ENCODE measurements at places on chromosomes 6 and 20.

DNA sequence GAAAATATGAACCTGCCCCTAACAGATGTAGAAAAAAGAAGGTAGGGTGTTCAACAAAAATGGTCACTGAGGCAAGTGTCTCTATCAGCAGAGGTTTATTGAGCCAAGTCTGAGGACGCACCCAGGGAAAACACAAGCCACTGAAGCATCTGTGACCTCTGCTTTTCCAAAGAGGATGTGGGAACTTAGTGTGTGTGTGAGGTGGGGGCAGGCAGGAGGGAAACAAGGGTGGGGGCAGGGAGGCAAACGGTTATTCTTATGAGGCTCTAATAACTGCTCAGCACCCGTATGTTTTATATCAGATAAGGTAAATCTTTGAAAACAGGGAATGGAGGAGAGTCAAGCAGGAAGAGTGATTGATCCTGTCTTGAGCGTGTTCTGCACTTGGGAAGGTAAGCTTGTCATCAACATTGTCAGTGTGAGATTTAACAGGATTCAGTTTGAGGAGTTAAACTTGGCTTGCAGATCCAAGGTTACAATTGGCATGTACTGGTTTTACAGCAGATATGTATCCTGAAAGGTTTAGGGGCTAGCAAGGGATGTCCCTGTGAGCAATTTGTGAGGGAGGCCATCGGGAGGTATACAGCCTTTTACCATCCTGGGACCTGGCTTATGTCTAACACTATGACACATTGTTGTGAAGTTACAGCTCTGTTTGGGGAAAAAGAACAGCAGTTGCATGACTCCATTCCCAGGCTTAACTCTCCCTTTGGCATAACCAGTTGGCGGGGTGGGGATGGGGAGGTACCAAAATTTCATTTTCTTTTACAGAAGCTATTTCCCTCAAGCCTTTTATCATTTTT, 33.7 kb downstream of the NINL start:
- DNase-seq: no peak

DNA sequence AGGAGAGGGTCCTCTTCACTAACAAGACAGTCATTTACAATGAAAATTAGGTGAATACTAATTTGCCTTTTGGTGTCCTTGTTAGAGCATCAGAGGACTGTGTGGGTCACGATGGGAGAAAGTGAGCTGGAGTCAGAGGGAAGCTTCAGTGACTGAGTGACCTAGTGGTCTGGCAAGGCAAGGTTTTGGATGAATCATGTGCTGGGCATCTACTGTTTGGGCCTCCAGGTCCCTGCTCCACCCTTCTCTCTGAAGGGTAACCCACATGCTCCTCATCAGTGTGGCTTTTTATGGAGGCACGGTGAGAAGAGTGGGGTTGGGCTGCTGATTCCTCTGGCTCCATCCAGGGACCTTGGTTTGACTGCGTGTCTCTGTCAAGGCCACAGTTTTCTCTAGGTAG, 60.5 kb upstream of the EXOC2 start:
- DNase-seq: no peak

DNA sequence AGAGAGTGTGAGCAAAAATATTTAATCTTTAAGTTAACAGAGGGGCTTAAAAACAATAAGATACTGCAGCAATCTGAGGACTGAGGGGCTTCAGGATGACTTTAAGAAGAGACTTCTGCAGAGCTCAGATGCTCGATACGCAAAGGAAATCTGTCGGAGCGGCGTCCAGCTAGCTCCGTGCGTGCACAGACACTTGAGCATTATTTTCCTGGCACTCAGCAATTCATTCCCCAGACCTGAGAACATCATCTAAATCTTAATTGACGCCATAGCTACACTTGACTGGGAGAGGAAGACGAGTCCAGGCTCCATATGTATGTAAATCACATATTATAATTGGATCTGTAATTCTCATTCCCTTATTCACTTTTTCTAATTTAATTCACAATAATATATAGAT, 228.2 kb downstream of the SOD2 start:
- no peak for DNase-seq

DNA sequence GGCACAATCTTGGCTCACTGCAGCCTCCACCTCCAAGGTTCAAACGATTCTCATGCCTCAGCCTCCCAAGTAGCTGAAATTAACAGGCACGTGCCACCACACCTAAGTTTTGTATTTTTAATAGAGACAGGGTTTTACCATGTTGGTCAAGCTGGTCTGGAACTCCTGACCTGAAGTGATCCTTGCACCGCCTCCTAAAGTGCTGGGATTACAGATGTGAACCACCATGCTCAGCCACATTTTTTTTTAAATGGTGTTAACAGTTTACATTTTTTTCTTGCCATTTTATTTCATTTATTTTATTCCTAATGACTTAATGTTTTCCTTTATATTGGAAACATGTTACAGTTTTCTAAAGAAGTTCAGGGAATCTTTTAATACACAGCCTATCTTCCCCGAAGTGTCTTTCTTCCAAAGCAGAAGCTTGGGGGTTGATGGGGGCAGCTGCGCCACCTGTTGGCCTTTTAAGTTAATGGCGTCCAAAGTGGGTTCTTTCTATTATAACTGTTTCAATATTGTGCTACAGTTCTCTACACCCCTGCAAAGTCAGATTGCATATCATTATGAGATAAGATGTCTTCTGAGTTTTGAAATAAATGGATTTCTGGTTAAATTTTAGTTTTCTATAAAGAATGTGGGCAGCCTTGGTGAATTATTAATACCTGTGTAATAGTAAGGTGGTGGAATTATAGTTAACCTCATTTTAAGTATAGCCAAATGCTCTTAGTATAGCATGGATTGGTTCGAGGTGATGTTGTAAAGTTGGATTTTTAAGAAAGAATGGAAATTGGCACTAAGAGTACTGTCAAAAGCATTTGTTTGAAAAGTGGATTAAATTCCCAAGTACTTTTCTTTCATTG, 42.0 kb upstream of the PLCG1 start:
- DNase-seq: peak; percentile 32

- no peak for DNase-seq
These were observed 69.3 kb downstream of the PTPN1 start for GRCh38 chr20:50579511-50579910.

DNA sequence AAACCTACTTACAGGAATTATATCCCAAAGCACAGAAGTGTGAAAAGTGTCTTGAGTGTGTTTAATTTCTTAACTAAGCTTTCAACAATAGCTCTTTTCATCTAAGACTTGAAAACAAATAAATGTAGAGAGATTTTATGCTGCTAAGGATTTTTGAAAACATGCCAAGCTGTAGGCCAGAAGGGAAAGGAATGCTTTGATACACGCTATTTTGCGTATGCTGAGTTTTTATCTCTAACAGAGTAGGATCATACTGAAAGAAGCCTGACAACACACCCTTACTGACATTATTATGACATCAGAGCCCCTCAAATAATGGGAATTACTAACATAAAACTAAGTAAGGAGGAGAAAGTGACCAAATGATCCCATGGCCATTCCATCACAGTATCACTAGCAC, 265.5 kb downstream of the KHDC1L start:
- no peak for DNase-seq

DNA sequence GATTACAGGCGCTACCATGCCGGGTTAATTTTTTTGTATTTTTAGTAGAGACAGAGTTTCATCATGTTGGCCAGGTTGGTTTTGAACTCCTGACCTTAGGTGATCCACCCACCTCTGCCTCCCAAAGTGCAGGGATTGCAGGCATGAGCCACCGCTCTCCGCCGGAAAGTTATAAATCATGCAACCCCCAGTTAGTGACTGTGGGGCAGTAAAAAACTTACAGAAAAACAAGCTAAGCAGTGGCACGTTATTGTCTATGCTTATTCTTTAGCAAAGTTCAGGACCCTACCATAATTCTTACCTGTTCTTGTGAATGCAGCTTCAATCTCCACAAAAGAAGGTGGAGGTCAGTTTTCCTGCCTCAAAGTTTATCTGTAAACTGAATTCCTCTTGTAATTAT, 47.5 kb upstream of the BTN3A2 start:
- no peak for DNase-seq

GRCh38 chr6:13303668-13304017, 24.7 kb downstream of the TBC1D7 start:
- DNase-seq: no peak

GRCh38 chr6:29547573-29547972, 12.0 kb downstream of the UBD start:
- no peak for DNase-seq

DNA sequence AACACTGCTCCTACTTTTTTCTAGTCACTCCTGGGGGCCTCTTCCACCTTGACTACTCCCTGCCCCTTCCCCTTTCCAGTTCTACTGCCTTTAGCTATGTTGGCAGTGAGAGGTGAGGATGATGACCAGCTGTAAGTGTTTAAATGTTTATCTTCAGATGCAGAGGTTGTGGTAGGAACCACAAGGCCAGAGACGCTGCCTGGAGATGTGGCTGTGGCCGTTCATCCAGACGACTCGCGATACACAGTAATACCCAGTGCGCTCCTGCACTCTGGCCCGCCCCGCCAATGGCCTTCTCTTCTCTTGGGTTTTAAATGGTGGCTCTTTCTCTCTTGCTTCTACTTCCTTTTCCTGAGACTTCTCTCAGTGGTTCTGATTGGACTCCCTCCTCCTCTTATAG, 4.6 kb downstream of the VARS2 start:
- no peak for DNase-seq

GRCh38 chr20:61674688-61675087, 391.0 kb downstream of the TAF4 start:
- DNase-seq: no peak

GRCh38 chr6:134994431-134994830, 44.5 kb upstream of the ALDH8A1 start:
- DNase-seq: no peak

DNA sequence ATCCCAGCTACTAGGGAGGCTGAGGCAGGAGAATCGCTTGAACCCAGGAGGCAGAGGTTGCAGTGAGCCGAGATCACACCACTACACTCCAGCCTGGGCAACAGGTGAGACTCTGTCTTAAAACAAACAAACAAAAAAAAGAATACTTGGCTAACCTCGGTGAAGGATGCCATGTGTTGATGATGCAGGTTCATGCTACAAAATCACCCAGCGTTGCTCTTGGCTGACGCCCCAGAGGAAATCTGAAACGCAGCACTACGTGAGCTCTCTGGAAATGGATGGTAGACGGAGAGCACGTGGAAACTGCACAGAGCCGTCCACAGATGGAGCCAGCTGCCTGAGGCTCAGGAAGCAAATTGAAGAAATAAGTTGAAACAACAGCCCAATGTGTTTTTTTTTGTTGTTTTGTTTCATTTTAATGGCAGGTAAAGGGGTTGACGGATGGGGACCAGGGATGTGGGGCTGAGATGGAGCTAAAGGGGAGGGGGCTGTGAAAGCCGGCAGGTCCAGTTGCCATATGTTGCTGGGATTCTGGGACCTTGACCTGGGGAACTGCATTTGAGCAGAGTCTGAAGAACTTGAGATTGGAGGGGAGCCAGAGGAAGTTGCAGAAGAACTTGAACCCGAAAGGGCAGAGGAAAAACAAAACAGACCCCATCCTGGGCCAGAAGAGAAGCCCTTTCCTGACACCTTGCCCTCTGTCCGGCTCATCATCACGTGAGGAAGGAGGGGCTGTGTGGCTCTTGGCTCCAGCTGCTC, 12.8 kb upstream of the MANBAL start:
- DNase-seq: no peak

DNA sequence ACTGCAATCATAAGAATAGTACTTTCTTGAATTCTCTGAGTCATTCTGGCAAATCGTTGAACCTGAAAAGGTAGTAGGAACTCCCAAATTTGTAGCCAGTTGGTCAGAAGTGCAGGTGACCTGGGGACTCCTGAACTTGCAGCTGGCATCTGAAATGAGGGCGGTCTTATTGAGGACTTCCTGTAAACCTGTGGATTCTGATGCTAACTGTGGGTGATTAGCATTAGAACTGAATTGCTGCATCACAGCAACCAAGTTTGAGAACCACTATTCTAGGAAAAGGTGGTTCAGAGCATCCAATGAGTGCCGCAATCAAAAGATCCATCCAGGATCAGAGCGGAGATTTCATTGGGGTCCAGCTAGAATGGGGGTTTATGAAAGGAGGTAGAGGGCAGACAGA, 50.2 kb upstream of the UTRN start:
- DNase-seq: no peak

DNA sequence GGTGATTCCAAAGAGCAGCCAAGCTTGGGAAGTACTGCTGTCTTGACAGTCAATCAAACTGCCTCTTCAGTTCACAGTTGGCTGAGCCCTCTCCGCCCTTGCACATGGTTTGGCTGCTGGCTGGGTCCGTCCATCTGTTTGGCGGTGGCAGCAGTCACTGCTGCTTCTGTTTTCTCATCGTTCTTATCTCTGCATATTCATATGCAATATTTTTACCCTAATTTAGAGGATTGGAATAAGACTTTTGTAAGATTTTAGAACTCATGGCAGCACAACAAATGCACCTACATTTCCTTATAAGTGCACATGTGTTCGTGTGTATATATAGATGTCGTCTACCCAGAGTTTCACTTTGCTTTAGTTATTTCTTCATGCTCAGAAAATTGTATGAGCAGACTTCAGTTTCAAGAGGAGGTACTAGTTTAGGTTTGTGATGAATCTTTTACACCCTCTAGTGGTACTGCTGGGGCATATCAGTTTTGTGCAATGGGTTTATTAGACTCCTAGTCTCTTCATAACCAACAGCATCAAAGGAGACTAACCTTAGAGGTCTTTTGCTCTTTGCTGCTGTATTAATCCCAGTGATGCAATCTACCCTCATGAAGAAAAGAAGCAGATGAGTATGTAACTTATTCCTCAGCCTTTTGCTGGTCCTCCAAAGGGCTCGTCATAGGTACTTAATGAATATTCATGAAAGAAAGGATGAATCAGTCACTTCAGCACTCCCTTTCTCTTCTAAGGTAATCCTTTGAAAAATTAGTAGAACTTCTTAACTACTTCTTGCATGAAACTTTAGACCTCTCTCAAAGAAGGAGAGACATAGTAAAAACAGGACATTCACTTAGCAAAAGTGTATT, 44.3 kb downstream of the KHDC1L start:
- no peak for DNase-seq

GRCh38 chr6:106820412-106820852, 154.1 kb downstream of the CD24 start:
- no peak for DNase-seq

GRCh38 chr6:63635215-63635587, 401 bp upstream of the PHF3 start:
- no peak for DNase-seq

DNA sequence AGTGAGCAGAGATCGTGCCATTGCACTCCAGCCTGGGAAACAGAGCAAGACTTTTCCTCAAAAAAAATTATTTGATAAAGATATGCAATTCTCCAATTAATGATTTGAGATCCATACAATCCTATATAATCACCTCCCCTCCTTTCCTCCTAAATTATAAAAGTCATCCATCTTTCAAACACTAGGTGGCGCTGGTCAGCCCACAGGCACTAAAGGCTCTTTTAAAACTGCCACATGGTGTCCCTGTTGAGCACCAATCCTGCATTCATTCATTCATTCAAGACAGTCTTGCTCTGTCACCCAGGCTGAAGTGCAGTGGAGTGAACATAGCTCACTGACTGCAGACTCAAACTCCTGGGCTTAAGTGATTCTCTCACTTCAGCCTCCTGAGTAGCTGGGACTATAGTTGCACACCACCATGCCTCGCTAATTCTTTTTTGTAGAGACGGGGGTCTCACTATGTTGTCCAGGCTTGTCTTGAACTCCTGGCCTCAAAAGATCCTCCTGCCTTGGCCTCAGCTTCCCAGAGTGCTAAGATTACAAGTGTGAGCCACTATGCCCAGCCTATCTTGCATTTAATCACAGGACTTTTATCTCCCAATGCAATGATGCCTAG, 58.7 kb upstream of the SLC2A12 start:
- DNase-seq: peak; percentile 2
